ENCODE measurements at places on chromosomes 5 and 9.

DNA sequence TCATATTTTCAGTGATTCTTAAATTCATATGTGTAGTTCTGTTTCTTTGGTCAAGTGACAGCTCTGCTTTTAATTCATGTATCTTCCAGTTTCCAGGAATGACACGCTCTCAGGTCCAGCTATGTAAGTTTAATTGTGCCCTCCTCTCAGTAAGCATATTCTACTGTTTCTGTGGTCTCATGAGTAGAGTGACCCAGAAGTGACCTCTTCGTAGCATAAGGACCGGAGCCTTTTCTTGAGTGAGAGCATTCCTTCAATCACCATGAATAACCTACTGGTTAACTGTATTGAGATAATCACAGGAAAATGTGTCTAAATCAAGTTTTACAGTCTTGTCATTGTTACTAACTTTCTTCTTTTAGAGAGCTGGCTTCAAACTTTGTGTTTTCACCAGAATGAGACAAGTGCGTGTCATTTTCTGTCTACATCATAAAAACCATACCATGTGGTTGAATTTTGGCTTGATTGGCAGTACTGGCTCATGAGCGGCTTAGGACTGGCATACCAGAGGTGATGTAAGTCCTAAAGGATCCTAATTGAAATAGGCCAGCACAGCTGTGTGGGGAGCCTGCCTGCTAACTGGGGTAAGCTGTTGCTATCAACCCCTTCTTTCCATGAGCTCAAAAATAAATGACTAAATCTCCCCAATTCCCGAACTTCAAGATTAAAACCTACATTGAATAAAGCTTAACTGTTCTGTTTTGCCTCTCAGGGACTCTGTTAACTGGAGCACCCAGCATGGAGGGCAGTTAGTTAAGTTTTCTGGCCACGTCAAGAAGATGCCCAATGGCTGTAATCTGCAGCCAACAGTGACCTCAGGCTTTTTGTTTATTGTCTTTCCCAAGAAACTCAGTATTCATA lies 4.8 kb downstream of the ADAMTSL1 start:
- DNase-seq, result no peak

GRCh38 chr9:18520416-18521047 lies 46.6 kb downstream of the ADAMTSL1 start:
- no peak for DNase-seq

- DNase-seq, result no peak
These were observed 46.6 kb downstream of the BNC2 start for GRCh38 chr9:16823906-16824305.

DNA sequence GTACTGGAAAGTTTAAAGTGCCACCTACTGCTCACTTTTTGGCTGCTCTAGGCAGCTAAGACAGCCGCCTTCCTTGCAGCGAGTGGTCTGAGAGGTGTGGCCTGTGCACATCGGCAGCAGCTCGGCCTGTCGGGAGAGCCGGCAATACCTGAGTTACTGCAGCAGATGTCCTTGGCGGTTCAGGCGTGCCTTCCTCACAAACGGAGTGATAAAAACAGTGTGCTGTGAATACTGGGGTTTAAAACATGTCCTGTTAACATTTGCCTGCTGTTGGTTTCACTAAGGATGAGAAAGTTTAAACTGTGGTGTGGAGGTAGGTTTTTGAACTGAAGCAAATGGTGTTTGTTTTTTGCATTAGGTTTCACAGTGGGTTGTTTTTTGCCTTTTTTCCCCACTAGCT lies 12.9 kb downstream of the TRAF2 start:
- DNase-seq, result no peak

- no peak for DNase-seq
These were observed 22.6 kb upstream of the HK3 start for GRCh38 chr5:176921714-176922113.

GRCh38 chr9:72997387-72997995 lies 44.6 kb upstream of the ALDH1A1 start:
- no peak for DNase-seq

DNA sequence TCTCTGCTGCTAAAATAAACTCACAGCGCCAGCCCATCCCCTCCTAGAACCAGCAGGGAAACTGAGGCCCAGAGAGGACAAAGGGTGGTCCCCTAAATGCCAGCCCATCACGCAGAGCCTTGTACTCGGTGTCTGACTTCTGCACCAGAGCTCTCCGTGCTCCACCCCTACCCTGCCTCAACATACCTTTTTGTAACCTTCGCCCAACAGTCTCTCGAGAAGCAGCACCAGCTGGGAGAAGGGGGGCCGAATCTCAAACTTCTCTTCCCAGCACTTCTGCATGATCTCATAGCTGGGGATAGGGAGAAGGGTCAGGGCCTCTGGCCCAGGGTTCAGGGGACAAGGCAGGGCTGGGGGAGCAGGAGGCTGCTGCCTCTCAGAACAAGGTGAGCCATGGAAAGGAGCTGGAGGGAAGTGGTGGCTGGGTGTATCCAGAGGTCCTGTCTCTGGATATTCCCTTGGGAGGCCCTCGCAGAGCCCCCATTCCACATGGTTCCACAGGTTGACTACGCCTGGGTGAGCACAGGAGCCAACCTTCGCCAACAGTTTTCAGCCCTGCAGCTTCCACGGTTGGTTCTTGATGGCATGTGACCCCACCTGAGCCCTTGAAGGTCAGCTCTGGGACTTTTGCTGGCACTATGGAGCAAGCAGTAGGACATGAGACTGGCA lies 32.3 kb upstream of the CSF1R start:
- no peak for DNase-seq

Data from SHP77 (cell line).